ENCODE measurements at places on chromosomes 4 and X.

- no peak for DNase-seq
Measured at GRCh38 chrX:55119271-55119670, 30.5 kb downstream of the PAGE2 start.

DNA sequence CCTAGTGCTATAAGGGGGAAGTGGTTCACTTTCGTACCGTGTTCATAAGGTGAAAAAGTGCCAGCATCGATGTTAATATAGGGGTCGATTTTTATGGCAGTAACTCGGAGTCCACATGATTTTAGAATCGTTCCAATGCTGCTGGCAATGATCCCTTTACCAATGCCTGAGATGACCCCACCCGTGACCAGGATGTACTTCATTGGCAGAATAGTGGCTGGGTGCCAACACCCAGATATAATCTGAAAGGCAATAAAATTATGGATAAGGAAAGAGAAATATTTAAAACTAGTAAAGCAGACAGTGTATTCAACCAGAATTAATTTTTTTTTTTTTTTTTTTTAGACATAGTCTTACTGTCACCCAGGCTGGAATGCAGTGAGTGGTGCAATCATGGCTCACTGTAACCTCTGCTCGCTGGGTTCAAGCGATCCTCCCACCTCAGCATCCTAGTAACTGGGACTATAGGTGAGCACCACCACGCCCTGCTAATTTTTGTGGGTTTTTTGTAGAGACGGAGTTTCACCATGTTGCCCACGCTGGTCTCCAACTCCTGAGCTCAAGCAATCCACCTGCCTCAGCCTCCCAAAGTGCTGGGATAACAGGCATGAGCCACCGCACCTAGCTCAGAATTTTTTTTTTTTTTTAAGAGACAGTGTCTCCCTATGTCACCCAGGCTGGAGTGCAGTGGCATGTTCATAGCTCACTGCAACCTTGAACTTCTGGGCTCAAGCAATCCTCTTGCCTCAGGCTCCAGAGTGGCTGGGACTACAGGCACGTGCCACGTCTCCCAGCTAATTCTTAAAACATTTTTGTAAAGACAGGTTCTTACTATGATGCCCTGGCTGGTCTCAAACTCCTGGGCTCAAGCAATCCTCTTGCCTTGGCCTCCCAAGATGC is 9.5 kb downstream of the CTPS2 start:
- DNase-seq: no peak

GRCh38 chrX:132267392-132267791 is 48.1 kb upstream of the RAP2C start:
- DNase-seq: no peak

DNA sequence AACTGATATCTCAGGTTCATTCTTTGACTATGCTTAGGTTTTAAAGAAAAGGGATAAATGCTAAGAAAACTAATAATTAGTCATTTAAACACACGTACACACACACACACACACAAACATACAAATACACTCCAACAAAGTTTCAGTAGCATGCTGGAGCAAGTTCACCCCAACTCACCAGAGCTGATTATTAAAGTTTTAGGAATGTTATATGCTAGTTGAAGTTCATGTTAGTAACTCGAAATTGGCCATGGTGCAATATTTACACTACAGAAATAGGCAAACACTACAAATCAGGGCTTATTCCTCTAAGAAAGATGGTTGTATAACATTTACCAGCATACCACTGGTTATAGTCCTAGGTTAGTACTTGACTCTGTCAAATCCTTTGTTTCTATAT is 384.0 kb upstream of the DIPK2B start:
- no peak for DNase-seq

- DNase-seq: no peak
Measured at GRCh38 chr4:140116442-140117104, 37.4 kb downstream of the MAML3 start.

GRCh38 chrX:55135171-55135570 is 46.4 kb downstream of the PAGE2 start:
- peak; percentile 40 for DNase-seq

DNA sequence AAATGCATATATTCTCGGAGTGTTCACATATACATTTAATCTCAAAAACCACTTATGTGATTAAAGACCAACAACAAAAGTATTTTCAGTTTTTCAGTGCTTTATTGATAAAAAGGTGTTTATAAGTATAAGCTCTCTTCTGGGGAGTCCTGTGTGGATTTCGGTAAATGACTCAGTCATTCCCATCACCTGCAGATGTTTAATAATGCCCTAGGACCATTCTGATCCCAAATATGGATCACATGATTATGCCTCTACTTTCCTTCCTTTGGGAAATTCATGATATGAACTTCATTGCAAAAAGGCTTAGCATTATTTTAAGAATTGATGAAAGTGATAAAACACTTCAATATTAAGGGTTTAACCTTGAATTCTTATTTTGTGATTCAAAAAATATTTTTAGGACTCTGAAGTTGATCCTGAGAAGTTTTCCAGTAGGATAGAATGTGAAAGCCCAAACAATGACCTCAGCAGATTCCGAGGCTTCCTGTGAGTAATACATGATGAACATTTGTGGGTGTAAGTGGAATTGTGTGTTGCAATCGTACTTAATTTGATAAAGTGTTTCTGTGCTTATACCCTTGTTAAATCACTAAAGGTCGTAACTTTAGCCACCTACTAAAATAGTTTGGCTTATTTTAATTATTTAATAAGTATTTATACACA is 40.2 kb downstream of the ATP10D start:
- no peak for DNase-seq

GRCh38 chr4:8191136-8191747 is 7.8 kb upstream of the SH3TC1 start:
- DNase-seq: peak; percentile 50

GRCh38 chr4:169761846-169762245 is 4.1 kb upstream of the HPF1 start:
- no peak for DNase-seq

DNA sequence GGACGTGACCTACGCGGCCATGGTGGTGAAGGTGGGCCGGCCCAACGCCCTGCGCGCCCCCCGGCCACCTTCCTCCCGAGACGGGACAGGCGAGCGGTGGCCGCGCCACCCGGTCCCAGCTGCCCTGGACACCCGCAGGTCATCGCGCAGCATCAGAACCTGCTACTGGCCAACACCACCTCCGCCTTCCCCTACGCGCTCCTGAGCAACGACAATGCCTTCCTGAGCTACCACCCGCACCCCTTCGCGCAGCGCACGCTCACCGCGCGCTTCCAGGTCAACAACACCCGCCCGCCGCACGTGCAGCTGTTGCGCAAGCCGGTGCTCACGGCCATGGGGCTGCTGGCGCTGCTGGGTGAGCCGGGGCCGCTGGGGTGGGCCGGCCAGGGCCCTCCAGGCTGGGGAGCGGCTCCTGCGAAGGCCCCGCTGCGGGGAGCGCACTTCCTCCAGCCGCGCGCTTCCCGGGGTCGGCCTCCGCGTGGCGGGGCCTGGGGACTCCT is 9.0 kb upstream of the SLC26A1 start:
- DNase-seq: peak; percentile 48

GRCh38 chr4:88582493-88582892 is 9.8 kb upstream of the HERC3 start:
- no peak for DNase-seq

- DNase-seq: no peak
Measured at GRCh38 chr4:24850674-24851073, 55.3 kb downstream of the SOD3 start.

DNA sequence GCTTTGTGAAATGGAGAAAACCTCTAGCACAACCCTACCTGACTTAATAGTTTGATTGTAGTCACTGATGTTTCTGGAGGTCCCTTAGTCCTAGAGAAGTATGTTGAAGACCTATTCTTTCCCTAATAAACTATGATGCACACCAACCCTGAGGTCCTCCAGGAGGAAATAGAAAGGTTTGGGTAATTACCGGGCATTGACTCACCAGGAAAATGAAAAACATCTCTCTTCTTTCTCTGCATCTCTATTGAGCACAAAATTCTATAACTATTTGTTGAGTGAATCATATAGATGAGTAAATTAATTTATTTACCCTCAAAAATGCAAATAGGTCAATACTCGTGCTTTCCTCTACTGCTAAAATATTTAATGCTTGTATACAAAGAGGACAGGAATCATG is 582.4 kb upstream of the FAM241A start:
- DNase-seq: no peak

DNA sequence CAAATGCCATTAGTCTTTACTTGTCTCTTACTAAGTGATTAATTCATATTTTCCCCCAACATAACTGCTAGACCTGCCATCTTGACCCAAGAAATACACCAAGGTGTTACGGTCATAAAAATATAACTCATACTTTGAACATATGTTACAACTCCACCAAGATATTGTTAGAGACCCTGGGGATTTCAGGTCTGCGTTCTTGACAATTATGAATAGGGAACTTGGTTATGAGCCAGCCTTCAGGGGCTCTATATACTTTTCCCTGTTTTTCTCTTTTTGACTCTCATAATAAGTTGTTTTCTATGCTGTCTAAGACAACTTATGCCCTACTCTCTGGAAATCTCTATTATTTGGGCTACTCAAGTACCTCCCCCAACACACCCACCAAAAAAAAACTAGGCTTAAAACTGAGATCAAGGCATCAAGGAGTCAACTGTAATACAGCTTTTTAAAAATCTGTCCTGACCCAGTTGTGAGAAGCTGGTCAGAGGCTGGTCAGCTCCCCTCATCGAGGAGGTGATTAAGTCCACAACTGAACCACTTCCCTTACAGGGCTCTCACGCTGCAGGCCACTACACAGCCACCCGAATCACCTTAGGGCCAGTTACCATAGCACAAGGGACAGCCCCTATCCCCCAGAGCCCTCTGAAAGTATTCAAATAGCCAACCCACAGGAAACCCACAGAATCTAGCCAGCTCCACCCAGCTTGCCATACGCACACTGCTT is 10.5 kb upstream of the TLR3 start:
- DNase-seq: no peak

DNA sequence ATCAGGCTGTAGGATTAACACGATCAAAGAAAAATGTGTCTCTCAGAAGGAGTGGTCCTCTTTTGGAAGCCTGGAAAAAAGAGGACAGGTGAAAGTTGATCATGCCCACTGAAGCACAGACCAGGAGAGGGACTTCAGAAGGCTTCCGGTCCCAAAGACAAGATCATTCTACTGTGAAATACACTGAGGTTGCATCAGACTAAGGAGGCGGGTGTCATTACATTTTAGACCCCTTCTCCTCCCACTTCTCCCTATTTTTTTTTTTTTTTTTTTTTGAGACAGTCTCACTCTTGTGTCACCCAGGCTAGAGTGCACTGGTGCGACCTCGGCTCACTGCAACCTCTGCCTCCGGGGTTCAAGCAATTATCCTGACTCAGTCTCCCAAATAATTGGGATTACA is 67.5 kb downstream of the RBM47 start:
- DNase-seq: no peak

GRCh38 chr4:154164931-154165839 is 326.4 kb downstream of the DCHS2 start:
- no peak for DNase-seq

GRCh38 chr4:177413656-177414055 is 28.6 kb downstream of the AGA start:
- DNase-seq: no peak

- no peak for DNase-seq
Measured at GRCh38 chr4:38679921-38680320, 15.9 kb downstream of the KLF3 start.

- no peak for DNase-seq
Measured at GRCh38 chr4:71107726-71108125, 114.3 kb downstream of the DCK start.

DNA sequence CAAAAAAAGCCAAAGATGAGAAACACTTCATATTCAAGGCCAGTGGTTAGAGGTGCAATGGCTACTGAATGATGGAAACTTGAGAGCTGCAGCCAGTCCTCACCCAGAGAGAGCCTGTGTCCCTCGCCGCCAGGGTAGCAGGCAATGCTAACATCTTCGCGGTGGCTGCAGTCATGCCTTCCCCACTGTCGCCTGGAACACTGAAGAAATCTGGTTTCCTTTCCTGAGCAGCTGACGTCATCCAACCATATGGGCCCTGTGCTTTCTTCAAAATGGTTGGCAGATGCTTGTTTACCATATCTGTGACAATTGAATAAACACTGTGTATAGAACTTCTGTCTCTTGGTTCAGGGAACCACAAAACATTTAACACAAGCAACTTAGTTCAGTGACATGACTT is 39.7 kb downstream of the PRSS12 start:
- DNase-seq: no peak

DNA sequence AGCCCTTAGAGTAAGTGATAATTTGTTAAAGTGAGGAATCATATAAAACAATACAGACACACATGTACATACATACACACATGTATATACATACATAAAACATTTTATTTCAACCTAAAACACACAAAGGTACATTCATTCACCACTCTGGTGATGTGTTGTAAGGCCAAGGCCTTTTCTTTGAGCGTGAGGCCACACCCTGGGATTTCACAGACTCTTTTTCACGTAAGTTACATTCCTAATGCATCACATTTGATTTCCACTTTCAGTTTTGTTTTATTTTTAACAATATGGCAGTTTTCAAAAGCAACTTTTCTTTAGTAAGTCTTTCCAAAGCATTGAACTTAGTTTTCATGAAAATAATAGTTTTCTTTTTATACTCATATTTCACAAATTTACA is 170.7 kb downstream of the COL4A6 start:
- no peak for DNase-seq

DNA sequence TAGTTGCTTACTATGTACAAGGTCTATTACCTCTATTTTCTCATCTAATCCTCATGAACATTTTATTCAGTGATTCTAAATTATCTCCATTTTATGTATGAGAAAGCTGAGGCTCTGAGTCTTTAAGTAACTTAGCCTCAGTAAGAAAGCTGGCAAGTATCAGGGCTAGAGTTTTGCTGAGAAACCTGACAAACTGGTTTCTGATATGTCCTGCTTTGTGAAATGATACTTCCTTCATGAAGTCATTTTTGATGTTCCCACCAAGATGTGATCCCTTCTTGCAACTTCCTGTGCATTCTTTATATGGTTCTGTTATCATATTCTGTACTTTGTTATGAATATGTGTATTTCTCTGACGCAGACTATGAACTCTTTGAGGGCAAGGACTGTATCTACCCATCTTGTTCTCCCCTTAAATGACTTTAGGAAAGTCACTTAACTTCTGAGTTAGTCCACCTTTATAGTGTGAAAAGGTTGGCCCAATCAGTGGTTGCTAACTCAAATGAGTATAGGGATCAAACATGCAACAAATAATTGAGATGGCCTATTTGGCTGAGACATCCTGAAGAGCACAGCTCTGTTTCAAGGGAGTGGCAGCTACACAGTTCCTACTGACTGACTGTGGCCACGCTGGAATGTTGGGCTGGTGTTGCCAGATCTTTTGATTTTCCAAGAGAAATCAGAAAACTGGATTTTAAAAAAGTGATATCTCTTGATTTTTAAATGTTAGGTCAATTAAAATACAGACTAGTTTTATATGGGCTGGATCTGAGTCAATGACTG is 127.9 kb upstream of the AMOT start:
- peak; percentile 8 for DNase-seq
